AG09309 (cell line): ENCODE measurements at places on chromosomes 1 and 21.

DNA sequence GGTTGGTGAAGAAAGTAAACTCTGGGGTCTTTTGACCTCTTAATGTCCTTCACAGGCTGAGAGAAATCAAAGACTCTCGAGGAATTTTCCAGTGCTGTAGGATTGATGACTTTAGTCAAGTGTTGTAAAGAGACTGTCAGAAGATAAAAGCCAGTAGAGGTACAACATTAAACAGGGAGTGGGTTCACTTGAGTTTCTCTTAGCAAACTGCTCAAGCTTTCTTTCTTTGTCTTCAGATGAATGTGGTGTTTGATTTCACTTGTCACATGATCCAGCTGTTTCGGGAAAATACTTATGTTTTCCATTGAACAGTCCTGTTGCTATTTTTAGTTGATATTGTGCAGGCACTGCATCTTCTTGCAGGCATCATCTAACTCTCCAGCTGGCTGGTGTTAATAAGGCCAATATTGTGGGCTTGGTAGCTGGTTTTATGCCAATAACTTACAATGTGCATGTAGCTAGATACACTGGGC lies 45.6 kb downstream of the XCL2 start:
- DNase-seq, result peak; percentile 11

GRCh38 chr1:89147678-89148658 lies 22.1 kb upstream of the GBP2 start:
- no peak for DNase-seq

- peak; percentile 79 for DNase-seq
These were observed 153.4 kb downstream of the FMN2 start for GRCh38 chr1:240244968-240245628.

- no peak for DNase-seq
These were observed 548.2 kb upstream of the ADGRL4 start for GRCh38 chr1:79554688-79555087.

- DNase-seq, result no peak
These were observed at the start of gene GPR153 for GRCh38 chr1:6260961-6261614. Gene GPR153 (minus strand): TSS chr1:6261098. CDS start chr1:6254905, 6,193 bp downstream.

- no peak for DNase-seq
These were observed 20.9 kb upstream of the PDXK start for GRCh38 chr21:43697758-43698643.

- DNase-seq, result no peak
These were observed 322.4 kb upstream of the SGIP1 start for GRCh38 chr1:66211521-66211920.

DNA sequence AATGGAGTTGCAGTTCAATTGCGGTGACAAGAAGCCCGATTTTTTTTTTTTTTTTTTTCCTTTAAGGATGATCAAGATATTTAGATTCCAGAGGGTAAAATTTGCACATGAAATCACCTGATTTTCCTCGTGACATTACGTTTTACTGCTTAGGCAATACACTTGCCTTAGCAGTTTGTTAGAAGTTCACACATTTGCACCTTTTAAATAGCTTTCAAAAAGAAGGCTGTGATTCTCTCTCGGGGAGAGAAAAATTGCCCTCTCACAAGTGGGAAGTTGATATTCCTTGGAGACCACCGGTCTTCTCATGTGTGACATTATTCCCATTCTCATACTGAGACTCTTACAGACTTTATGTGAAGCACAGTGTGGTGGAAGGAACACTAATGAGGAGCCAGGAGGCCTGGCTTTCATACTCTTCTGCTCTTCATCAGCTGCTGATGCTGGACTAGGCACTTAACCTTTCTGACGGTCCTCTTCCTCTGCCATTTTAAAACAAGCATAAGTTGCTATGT lies 69.8 kb upstream of the HSPA13 start:
- DNase-seq, result no peak

DNA sequence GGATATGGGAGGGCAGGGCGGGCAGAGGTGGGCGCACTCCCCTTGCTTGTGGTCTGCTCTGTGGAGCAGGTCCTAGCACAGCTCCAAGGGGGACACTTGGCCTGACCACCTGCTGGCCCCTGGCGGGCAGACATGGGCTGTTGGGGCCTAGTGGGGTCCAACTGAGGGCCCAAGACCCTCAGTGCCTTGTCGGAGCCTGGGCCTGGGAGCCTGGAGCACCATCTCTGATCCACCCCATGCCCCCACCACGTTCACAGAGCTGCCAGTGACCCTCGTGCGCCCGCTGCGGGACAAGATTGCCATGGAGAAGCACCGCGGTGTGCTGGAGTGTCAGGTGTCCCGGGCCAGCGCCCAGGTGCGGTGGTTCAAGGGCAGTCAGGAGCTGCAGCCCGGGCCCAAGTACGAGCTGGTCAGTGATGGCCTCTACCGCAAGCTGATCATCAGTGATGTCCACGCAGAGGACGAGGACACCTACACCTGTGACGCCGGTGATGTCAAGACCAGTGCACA lies 70.6 kb downstream of the OBSCN start:
- DNase-seq, result no peak

GRCh38 chr1:113745425-113745824 lies 13.9 kb downstream of the PHTF1 start:
- no peak for DNase-seq

DNA sequence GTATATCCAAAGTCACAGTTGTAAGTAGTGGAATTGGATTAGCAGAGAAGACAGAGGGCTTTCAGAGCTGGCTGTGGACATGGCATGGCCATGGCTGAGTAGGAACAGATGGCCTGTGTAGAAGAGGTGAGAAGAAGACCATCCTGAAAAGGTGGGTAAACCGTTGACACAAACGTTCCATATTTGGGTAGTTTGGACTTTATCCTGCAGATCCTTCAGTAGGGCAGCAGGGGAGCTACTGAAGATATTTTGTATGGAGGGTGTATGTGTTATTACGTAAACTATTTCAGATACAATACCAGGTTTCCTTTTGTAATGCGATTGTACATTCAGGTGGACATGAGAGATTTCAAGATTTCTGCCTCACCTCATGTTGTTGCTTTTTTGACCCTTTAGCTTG lies 1.6 kb downstream of the UTP11 start:
- DNase-seq, result no peak

- DNase-seq, result no peak
These were observed 5.2 kb downstream of the AGMAT start for GRCh38 chr1:15579683-15580047.

- DNase-seq, result no peak
These were observed 105.2 kb upstream of the GADD45A start for GRCh38 chr1:67579623-67580394.

GRCh38 chr21:33490991-33491372 lies 534 bp downstream of the DNAJC28 start:
- DNase-seq, result no peak

- DNase-seq, result no peak
These were observed 8.5 kb upstream of the ACBD6 start for GRCh38 chr1:180510882-180511281.

DNA sequence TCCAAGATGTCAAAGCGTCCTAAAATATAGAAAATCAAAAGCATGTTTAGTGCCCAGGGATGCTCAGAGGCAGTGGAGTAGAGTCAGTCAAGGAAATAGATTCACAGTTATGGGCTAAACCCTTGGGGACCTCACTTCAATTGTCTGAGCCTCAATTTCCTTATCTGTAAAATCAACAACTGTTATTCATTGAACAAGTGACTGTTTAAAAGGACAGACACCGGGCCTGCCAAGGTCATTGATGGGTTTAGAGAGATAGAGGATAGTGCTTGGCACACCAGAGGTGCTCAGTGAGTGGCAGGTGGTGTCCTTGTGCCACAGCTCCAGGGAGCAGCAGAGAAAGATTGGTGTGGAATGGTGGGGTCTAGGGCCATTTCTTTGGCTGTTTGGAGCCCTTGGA lies 12.8 kb downstream of the PLA2G5 start:
- DNase-seq, result no peak

- no peak for DNase-seq
These were observed 6.4 kb downstream of the ITGB2 start for GRCh38 chr21:44914176-44914874.

GRCh38 chr21:38970765-38971164 lies 165.0 kb downstream of the ETS2 start:
- no peak for DNase-seq

DNA sequence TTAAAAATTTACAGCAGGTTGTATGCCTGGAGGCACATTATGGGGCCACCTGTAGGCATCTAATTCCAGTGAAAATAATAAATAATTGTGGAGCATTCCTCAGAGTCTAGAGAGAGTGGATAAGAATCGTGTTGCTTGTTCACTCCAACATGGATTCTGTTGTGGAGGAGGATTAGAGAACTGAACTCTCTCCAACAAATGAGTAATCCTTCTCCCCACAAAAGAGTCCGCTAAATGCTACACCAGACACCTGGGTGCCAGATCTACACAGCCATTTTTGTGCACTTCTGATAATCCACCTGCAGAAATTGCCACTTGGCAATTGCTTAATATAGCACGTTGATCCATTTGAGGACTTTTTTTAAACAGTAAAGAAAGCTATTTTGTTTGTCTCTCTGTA lies 113.7 kb upstream of the DPYD start:
- DNase-seq, result no peak

DNA sequence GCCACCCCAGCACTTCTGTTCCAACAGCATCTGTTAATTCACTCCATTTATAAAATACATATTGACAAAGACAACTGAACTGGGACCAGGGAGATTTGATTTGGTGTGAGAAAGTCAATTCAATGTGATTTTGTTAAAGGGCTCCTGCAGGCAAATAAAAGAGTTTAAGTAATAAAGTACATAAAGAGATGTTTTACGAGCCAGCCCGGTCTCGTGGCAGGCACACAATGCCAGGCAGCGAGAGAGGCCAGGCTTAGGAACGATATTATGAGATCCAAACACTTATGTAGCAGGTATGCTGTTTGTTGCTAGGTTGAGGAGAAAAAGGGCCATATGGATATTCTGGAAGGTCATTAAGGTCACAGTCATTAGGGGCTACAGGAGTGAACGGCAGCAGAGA lies 227.1 kb downstream of the KCTD3 start:
- no peak for DNase-seq

GRCh38 chr21:17585875-17586450 lies 26.7 kb downstream of the BTG3 start:
- peak; percentile 13 for DNase-seq

GRCh38 chr1:70891051-70891843 lies 156.4 kb downstream of the PTGER3 start:
- no peak for DNase-seq

DNA sequence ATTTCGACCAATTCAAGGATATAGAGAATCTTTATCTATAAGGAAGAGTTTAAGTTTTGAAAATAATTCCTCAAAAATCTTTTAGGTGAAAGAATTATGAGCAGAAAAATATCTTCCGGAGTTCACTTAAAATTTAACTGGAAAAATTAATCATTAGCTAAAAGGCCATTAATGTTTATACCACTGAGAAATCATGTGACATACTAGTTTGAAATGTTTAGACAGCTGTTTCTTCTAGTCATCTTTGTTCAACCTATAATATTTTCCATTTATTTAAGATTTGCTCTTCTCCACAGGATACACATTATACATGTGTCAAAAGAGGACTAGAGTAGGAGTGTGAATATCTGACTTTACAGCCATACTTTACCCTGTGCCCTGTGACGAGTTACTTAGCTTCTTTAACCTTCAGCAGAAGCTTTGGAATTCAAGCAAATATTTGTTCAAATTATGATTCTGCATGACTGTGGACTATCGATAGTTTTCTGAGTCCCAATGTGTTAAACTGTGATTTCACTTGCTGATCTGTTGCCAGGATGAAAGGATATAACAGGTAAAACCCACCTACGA lies 374.8 kb downstream of the BRINP3 start:
- no peak for DNase-seq

- DNase-seq, result no peak
These were observed 83.0 kb upstream of the ZC3H12A start for GRCh38 chr1:37391211-37392011.

GRCh38 chr1:213389061-213389581 lies 338.1 kb downstream of the RPS6KC1 start:
- no peak for DNase-seq

GRCh38 chr1:203722909-203723308 lies 42.1 kb upstream of the LAX1 start:
- no peak for DNase-seq

DNA sequence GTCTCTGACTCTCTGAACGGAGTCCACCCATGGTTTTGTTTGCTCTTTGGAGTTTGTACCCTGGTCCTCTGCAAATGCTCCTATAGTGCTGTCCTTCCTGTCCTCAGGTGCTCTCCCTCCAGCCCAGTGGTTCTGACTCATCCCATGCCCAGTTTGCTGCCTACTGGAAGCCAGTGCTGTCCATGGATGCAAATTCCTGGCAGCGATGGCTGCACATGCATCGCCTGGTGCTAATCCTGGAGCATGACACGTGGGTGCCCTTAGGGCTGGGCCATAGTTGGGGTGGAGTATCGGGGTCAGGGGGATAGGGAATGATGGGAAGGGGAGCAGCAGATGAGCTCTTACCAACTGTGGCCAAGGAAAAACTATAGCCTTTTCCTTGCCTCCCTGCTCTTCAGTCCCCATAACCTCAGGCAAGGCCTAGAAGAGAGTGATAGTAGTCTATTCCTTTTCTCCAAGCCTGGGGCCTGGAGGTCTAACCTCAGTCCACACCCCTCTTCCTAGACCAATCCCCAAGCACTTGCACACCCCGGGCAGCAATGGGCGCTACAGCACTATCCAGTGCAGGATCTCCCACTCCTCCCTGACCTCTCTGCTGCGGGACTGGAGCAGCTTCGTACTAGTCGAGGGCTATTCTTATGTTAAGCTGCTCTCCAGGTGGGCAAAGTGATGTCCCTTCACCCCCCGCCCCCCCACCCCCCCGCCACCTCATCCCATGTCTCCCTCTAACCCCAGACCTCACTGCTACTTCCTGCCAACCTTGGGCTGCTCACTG lies 31.6 kb downstream of the HYI start:
- DNase-seq, result no peak

DNA sequence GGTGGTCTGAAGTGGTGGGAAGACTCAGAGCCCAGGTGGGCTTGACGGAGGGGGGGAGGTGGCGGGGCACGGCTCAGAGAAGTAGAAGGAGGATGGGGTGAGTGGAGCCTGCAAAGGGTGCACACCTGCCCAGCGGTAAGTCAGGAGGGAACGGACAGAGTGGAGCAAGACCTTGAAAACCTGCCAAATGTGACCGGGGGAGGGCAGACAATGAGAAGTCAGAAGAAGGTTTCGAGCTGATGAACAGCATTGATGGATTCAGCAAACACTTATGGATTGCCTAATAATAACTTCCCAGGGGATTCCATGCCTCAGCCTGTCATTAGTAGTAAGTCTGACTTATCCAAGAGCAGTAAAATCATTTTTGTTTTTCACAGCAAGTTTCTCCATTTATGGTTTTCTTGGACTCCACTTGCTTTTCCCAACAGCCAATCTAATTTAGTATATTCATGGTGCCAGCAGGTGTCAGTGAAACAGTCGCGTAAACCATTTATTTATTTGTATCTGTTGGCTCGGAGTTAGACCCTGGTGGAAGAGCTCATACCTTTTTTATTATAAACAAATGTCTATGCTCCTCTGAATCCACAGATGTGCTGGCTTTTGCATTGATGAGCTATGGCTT lies 279.1 kb downstream of the PCP4 start:
- no peak for DNase-seq

GRCh38 chr1:55309053-55309452 lies 93.9 kb upstream of the USP24 start:
- no peak for DNase-seq

GRCh38 chr1:69409731-69410456 lies 157.8 kb upstream of the LRRC7 start:
- DNase-seq, result no peak

- DNase-seq, result no peak
These were observed 11.6 kb upstream of the AKR7A3 start for GRCh38 chr1:19300211-19300610.

GRCh38 chr1:6127587-6128163 lies 52.4 kb downstream of the CHD5 start:
- no peak for DNase-seq
